ENCODE measurements at places on chromosomes 4 and X. TPM values are rescaled to one million over a fixed set of nuclear protein-coding genes. Genes with fewer than 3 reads are reported as not detected.

Gene FAM9C
- total RNA-seq: not detected

Gene CDX4
- total RNA-seq: not detected

DNA sequence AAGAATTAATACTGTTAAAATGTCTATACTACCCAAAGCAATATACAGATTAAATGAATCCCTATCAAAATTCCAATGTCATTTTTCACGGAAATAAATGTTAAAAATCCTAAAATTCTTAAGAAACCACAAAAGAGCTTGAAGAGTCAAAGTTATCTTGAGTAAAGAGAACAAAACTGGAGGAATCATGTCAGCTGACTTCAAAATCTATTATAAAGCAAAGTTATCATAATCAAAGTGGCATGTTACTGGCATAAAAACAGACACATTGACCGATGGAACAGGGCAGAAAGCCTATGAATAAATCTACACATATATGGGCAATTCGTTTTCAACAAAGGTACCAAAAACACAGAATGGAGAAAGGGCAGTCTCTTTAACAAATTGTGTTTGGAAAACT, 579.0 kb downstream of the INPP4B start:
- no peak for DNase-seq

- DNase-seq: no peak
These were observed 27.8 kb downstream of the BANK1 start for GRCh38 chr4:101818362-101818761.

- DNase-seq: no peak
These were observed 108.5 kb downstream of the ZNF330 start for GRCh38 chr4:141329174-141329569.

Gene MMRN1
- 1.2 TPM for total RNA-seq

GRCh38 chr4:94700298-94700697, 57.5 kb upstream of the BMPR1B start:
- DNase-seq: no peak

Gene RBM46
- not detected for total RNA-seq

GRCh38 chr4:8514391-8514790, 65.8 kb upstream of the GPR78 start:
- DNase-seq: no peak

GRCh38 chrX:135170877-135171519, at the start of gene CT55:
Gene CT55 (minus strand): TSS chrX:135171398. CDS start chrX:135171171, 227 bp downstream.
- no peak for DNase-seq

- DNase-seq: no peak
These were observed 270.8 kb downstream of the GRIA3 start for GRCh38 chrX:123454712-123455431.

GRCh38 chr4:181593703-181594102, 649.5 kb upstream of the TENM3 start:
- no peak for DNase-seq

Gene SLC16A2
- total RNA-seq: 0.05 TPM

Gene ZFX
- 40.8 TPM for total RNA-seq

- no peak for DNase-seq
These were observed 85.9 kb downstream of the UGT8 start for GRCh38 chr4:114684462-114684861.

DNA sequence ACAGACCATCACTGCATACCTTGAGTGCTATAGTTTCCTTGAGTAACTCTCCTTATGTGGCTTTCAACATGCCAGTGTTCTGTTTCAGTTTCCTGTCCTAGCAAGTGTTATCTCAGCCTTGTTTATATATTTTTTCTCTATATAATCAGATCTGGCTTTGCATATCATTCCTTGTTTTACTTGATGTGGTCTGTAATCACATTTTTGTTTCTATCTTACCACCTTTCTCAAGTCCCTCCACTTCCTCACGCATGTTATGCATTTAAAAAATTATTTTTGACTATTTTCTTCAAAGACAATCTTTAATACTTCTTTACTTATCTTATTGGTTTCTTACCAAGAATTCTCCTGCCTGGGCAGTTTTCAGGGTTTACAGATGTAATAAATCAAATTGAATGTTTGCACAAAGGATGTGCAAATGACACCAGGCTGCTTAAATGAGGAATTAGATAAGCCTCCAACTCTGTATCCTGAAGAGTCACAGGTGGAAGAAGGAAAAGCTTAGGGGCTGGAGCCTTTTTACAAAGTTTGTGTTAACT, 351.2 kb downstream of the BMPR1B start:
- DNase-seq: no peak

Gene WDR19
- 9.9 TPM for total RNA-seq

GRCh38 chr4:123284168-123284567, 112.4 kb upstream of the SPRY1 start:
- no peak for DNase-seq

Gene MND1
- 21.7 TPM for total RNA-seq

GRCh38 chrX:154890990-154891639, 5.0 kb downstream of the F8A1 start:
- DNase-seq: no peak
